AG08396 (cell line): ENCODE measurements at places on chromosomes 4 and X.

- DNase-seq = no peak
These were observed 45.5 kb downstream of the METTL14 start for GRCh38 chr4:118730683-118731082.

DNA sequence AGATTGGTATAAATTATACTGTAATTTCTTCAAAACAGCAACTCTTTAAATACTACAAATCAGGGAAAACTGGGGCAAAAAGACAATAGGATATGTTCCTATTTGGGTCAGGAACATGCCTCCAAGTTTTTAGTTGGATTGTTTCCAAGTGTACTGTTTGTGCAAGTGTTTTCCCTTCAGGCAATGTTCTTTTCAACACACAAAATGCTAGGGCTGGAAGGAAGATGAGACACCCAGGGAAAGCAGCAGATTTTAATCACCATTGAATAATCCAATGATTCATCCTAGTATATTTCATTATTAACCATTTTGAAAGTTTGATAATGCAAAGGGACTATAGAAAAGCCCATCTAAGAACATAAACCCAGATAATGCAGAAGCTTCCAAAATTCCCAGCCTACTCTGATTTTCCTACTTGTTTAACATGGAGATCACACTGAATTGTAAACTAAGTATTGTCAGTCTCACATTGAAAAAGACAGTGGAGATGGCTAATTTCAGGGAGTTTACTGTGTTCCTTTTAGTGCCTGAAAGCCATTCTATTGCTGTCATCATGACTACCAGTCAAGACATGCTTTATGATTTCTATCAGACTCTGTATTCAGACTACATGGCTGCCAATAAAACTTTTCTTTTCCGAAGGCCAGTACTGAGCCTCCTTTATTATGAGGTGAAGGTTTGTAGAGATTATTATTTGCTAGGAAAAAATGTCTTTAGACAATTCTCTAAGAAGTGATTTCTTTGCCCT is 38.6 kb downstream of the COL4A6 start:
- DNase-seq = no peak

- no peak for DNase-seq
These were observed 232.7 kb downstream of the ARHGAP24 start for GRCh38 chr4:85707611-85708010.

DNA sequence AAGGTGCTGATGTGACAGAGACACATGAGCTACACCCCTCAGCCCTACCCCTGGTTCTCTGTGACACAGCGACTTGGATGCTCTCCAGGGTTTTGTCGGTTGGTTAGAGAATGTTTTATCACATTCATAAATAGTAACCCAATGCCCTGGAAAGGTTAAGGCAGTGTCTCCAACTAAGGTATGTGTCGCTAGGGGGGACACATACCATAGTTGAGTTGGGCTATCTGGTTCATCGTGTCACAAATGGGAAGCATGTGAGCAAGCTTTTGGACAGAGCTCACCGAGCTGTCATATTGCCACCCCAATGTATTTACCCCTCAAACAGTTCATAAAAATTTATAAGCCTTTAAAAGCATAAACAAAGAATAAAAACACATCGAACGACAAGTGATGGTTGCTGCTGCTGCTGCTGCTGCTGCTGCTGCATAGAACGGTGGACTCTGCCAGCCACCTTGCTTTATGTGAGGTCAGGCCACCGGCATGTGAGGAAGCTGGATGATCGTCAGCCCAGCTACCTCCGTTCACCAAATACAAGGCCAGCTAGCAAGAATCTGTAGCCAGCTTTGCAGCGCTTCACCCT is 55.9 kb downstream of the STOX2 start:
- DNase-seq = no peak

DNA sequence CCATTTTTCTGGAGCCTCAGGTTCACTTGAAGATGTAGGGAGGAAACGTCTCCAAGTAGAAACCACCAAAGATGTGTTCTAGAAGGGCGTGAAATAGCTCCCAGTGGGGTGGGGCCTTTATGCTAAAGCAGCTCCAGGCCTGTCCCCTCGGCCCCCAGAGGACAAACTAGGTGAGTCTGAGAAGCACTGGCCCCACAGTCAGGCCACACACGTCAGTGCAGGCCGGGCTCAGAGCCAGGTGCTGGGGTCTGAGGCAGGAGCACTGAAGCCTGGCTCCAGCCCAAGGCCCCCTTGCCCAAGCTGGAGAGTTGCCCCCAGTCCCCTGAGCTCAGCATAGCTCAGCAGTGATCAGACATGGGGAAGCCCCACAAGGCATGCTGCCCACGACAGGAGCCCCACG is 95.4 kb upstream of the PSAPL1 start:
- DNase-seq = no peak

DNA sequence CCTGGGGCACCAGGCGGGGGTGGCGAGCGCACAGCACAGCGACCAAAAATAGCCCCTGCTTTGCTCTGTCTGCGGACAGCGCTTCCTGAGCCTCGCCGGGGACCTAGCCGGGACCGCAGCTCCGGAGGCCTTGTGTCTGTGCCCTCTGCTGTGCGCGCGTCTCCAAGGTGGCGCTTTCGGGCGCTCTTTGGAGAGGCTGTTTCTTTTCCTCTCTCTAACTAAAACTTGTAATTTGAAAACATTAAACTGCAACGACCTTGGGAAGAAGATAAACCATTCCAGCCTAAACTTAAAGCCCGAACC is 3.4 kb downstream of the ARX start:
- DNase-seq = no peak

GRCh38 chr4:126800575-126801141 is 832.1 kb upstream of the INTU start:
- DNase-seq = no peak

GRCh38 chr4:61212788-61213187 is 12.7 kb downstream of the ADGRL3 start:
- DNase-seq = no peak

- no peak for DNase-seq
These were observed 91.6 kb upstream of the NLRP2B start for GRCh38 chrX:57771689-57772088.

GRCh38 chr4:80007745-80008149 is 65.3 kb downstream of the ANTXR2 start:
- no peak for DNase-seq

DNA sequence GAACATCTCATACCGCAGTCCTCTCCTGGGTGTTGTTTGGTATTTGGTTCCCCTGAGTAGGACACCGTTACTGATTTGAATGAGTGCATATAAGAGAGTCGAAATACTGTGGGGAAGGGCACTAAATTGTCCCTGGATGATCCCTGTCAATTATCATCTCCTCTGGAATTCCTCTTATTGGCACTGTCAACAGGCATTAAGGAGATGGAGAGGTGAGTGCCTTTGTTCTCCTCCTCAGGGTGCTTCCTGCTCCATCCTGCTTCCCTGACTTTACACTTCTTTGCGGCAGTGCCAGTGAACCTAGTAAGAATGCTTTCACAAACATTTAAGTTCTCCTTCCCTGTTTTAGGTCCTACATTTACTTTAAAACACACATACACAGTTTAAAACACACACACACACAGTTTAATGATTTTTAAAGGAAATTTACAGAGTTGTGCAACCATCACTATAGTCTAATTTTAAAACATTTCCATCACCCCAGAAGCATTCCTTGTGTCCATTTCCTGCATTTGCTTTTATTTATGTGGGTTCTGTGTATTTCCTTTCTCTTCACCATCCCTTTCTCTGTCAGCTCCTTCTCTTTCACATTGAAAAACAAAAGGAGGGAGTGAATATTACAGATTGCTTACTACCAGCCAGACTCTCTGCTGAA is 20.9 kb upstream of the ZRSR2 start:
- no peak for DNase-seq

- DNase-seq = no peak
These were observed 89.5 kb upstream of the CITED1 start for GRCh38 chrX:72395237-72395636.

GRCh38 chr4:42533042-42533441 is 123.9 kb downstream of the ATP8A1 start:
- DNase-seq = no peak

- DNase-seq = no peak
These were observed 11.3 kb downstream of the TMEM255A start for GRCh38 chrX:120299928-120300327.

DNA sequence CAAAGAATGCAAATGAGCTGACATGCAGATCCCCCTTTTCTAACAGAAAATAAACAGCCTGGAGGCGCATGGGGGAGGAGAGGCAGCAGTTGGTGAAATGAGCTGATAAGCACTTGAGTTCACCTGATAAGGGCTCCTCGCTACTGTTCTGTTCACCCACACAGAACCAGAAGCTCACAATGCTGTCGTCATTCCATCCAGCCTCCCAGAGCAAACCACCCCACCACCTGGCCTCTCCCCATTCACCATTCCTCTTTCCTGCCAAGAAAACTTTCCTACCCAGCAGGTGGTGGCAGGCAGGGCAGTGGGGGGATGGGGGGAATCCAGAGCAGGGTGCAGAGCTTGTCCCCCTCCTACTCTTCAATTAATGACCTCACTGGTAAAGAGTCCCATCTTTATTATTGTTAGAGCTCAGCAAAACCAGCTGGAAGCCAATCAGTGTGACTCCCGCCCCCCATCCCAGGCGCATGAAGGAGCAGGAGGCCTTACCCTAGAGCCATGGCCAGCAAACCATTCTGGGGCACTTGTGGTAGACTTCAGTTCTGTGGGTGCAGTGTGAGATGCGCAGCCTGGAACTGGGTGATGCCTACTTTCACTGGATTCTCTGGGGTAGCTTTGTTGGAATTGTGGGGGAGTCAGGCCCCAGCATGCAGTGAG is 350.3 kb downstream of the ZIC3 start:
- no peak for DNase-seq

DNA sequence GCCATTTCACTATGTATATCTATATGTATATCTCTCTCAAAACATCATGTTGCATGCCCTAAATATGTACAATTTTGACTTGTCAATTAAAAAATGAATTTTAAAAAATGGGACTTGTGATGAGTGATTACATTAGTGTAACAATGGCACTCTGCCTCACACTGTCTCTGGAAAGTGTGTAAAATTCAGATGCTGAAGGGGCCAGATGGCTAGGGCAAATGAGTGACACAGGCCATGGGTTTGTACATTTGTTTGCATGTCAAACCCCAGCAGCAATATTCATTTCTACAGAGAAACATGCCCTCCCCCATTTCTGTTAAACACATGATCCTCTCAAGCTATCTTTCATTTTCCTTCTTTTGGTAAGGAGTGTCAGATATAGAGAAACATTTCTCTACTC is 8.1 kb downstream of the SCARB2 start:
- DNase-seq = no peak

DNA sequence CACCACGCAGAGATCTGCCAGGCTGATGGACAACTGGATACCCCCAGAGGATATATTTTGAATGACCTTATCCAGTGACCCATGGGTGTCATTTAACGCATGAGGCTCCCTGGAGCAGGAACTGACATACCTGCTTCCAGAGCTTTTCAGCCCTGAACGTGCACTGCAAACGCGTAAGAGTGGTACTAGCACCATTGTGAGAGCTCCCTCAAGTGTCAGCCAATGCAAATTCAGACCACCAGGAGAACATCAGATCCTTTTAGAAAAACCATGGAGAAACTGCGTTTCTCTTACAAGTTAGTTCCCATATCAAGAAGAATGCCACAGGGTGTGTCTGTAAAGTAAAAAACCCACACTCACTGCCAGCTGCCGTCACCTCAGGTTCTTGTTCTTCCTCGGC is 7.3 kb downstream of the TREX2 start:
- DNase-seq = no peak

DNA sequence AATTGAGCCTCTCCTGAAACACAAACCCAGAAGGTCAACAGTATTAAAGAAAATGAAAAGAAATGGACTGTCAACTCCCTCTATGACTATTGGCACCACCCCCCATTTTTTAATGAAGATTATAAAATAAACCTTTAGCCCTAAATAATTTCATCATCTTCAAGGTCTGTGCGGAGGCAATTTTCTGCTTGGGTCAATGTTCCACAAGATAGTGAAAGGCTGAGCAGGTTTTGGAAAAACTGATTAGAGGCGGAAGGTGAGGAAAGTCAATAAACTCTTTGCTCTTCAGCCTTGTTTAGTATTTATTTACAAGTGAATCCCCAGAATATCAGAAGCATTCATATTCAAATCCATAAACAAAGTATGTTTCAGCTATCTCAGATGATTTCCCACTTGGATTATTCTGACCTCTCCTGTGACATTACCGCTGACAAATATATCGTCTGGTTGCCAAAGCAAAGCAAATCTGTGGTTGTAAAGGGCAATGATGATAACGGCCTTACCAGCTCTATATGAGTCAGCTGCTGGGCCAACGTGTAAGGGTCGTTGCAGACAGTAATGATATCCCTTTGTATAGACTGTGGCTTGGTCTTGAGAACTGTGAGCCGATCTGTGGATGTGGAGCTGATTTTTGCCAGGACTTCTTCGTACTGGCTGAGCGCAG is 24.0 kb downstream of the RASGEF1B start:
- no peak for DNase-seq

DNA sequence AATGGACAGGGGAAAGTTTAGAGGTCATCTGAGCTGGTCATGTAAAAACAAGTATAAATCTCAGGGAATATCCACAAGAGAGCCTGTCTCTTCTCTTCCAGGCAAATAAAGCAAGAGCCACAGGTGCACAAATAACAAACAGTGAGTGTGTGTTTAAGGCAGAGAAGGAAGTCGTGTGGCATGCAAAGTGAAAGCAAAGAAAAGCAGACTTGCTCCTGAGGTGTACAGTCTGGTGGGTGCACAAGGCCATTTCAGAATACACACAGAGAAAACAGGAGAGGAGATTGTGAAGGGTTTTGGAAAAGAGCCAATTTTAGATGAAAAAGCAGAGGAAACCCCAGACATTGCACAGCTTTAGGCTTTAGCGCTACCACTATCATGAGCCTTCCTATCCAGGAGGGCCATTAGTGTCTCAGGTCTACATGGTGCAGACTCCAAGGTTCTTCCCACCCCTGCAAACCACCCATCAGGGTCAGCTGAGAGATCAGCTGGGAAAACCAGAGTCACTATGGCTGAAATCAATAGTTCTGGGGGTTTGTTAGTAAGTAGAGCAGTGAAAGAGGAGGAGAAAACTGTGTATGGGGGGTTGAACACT is 355.8 kb downstream of the KLHL4 start:
- DNase-seq = no peak

DNA sequence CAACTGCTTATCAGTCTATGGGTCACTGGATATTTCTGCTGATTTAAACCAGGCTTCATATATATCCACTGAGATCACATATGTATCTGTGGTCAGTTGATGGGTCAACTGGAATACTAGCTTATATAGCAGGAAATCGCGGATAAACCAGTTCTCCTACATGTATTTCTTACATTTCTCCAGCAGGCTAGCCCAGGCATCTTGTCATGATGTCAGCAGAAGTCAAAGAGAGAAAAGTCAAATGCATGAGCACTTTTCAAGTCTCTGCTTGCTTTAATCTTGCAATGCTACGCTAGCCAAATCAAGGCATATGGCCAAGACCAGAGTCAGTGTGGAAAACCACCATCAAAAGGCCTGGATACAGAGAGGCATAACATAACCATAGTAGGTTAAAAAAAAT is 1008.8 kb upstream of the DIAPH2 start:
- DNase-seq = no peak

DNA sequence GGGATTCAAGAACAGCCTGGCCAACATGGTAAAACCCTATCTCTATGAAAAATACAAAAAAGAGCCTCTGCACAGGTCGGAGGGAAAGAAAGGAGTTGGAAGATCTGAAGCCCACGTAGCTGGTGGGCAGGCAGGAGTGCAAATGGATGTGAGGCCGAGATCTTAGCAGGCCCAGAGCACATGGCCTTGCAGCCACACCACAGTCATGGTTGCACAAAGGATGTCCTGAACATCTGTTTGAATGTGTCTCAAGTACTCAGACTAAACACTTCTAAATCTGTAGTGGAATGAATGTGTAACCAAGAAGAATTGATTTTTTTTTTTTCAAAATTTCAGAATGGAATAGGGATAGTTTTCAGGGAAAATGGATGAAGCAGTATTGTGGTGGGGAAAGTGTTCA is 10.8 kb downstream of the CA5B start:
- no peak for DNase-seq
